ENCODE measurements at places on chromosomes 16 and 17. TPM values are rescaled to one million over a fixed set of nuclear protein-coding genes. Genes with fewer than 3 reads are reported as not detected.

NLGN2 gene
- total RNA-seq: 70.2 TPM

TNK1 gene
- total RNA-seq: 11.2 TPM

NOS2 gene
- total RNA-seq: 0.35 TPM

ACAP1 gene
- 15.5 TPM for total RNA-seq

VAT1L gene
- total RNA-seq: 33.8 TPM

CACNG4 gene
- 6.0 TPM for total RNA-seq

SMIM36 gene
- total RNA-seq: not detected

TBC1D3H gene
- total RNA-seq: not detected

KRTAP2-1 gene
- total RNA-seq: not detected

CNGB1 gene
- not detected for total RNA-seq

PLXDC1 gene
- 1.6 TPM for total RNA-seq

- H3K27me3 ChIP-seq: no peaks in the 10 kb centered on the region
- no peaks in the 10 kb centered on the region for H3K4me1 ChIP-seq
- no peak overlapping the region for H3K4me3 ChIP-seq
- DNase-seq: no peak
Measured at GRCh38 chr16:85291302-85292148, 179.3 kb upstream of the CIBAR2 start.

- no peak for DNase-seq
- H3K4me3 ChIP-seq: no peak overlapping the region
- H3K27ac ChIP-seq: no peak overlapping the region
Measured at GRCh38 chr17:62888148-62888547, 77.9 kb upstream of the TANC2 start.

DNA sequence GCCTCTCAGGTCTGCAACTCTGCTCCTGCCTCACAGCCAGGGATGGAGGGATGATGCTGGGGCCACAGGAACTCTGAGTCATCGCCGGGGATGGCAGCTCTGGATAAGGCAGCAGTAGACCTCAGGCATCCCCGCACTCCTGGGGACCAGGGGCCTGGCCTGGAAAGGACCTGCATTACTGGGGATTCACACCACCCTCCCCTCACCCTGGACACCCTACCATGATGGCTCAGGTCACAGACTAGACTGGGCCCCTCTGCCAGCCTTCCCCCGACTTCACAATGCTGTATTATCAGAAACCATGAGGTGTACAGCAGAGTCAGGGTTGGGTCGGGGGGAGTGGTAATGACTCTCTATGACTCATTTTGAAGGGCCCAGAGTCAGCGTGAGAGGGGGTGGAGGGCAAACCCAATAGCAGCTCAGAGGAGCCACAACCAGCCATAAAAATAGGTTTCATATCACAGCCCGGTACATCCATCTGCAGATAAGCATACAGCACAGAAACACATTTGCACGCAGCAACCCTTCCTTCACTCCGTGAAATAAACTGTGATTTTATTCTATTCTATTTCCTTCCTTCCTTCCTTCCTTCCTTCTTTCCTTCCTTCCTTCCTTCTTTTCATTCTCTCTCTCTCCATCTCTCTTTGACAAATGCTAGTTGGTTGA lies 28.8 kb downstream of the DYNLRB2 start:
- peaks cover 4% of the 10 kb centered on the region for H3K4me1 ChIP-seq
- H3K36me3 ChIP-seq: no peaks in the 10 kb centered on the region
- H3K27me3 ChIP-seq: no peaks in the 10 kb centered on the region
- no peak overlapping the region for H3K4me3 ChIP-seq
- H3K27ac ChIP-seq: no peak overlapping the region

DNA sequence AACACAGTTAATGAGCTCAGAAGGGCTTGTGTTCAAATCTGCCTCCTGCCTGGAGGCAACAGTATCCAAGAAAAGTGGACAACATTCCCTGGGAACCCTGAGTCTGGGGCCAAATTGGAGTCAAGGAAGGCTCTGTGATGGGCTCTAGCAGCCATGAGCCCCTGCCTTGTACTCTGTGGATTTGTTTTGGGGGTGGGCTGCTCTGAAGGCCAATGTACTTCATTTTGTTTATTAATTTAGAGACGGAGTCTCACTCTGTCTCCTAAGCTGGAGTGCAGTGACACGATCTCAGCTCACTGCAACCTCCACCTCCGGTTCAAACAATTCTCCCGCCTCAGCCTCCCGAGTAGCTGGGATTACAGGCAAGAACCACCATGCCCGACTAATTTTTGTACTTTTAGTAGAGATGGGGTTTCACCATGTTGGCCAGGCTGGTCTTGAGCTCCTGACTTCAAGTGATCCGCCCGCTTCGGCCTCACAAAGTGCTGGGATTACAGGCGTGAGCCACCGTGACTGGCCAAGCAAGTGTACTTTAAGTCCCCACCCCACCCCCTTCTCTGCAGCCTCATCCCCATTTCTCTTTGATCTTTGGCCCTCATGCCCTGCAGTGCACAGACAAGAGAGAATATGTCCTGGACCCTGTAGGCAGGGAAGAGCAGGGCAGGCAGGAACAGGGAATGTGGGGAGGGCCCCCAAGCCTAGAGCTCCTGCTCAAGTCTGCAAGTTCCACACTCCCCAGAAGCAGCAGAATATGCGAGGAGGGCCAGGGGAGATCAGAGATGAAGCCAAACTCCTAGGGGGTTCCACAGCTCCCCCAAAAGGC lies 2.7 kb upstream of the GIP start:
- no peaks in the 10 kb centered on the region for H3K27me3 ChIP-seq
- H3K27ac ChIP-seq: no peak overlapping the region

GRCh38 chr16:58119509-58119845 lies 9.7 kb downstream of the CFAP20 start:
- H3K36me3 ChIP-seq: peaks cover 17% of the 10 kb centered on the region
- H3K27me3 ChIP-seq: no peaks in the 10 kb centered on the region
- no peak overlapping the region for H3K27ac ChIP-seq
- no peak overlapping the region for H3K4me3 ChIP-seq
- DNase-seq: no peak

DNA sequence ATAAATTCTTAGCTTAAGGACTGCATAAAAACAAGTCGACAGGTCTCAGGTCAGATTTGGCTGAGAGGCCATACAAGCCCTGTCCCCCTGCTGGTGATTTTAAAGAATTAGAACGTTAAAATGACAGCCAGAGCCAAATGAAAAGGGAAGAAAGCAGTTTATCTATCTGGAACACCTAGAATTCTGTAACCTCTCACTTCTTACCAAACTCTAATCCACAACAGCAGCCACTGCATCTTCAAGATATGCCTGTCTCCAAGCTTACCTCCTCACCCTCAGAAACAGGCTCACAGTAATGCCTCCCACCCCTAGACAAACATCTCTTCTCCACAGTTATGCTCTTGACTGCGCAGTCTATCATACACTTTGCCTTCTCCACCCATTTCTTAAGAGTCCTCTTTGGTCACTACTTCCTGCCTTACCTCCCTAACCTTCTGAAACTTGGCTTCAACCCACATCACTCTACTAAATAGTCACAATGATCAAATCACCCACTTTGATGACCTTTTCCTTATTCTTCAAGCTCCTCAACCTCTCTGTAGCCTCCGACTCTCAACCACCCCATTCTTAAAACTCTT lies 14.2 kb downstream of the ANKFY1 start:
- no peak overlapping the region for H3K4me3 ChIP-seq
- no peak for DNase-seq
- H3K27ac ChIP-seq: no peak overlapping the region

DNA sequence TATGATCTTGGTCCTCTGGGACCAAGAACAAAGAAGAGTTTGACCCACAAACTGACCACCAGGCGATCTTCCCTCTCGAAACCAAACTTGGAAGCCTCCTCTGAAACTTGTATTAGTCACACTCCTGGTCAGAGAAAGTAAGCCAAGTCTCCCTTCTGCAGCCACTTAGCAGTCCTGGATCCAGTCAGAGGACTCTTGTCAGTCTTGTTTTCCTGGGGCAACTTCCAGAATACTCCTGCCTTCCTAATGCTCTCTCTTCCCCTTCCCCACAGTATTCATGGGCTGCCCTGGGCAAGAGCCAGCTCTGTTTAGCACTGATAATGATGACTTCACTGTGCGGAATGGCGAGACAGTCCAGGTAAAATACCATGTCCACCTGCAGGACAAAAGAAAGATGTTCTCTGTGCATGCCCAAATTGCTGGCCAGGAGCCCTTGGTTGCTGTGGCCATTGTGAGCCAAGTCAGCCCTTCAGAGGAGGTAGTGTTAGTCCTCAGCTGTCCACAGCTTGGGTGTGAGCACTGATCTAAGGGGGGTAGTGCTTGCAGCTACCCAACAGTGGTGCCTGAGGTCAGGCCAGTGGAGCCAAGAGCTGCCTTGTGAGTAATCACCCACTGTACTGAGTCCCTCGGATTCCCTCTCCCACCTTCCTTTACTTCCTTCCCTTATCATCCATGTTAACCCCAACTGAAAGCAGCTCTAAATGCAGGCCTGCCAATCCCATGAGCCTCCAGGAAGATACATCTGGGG lies 31.2 kb downstream of the CDH3 start:
- DNase-seq: no peak
- H3K36me3 ChIP-seq: peaks cover 63% of the 10 kb centered on the region
- H3K27ac ChIP-seq: no peak overlapping the region

DNA sequence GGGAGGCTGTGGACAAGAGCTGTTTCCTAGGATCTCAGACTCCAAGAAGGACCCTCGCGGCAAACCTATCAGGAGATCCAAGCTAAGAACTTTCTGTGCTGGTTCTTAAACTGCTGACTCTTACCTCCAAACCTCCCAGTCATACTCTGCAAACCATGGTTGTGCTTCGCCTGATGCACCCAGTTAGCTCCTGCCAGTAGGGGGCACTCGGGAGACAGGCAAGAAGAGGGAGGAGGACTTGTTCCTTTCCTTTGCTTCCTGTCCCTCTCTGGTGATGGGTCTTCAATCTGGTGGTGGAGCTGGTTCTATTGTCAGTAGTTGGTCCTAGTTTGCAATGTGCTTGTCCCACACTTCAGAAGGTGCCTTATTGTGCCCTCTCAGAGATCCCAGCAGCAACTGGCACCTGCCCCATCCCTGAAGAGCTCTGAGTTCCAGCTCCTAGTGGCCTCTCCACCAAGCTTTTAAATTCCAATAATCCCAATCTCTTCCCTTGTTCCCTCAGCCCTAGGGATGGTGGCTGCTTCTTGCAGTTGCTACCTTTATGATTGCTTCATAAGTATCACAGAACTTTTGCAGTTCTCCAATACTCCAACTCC lies 113.5 kb upstream of the RPL38 start:
- DNase-seq: peak; percentile 95
- H3K27me3 ChIP-seq: no peaks in the 10 kb centered on the region
- H3K4me1 ChIP-seq: no peaks in the 10 kb centered on the region
- H3K36me3 ChIP-seq: peaks cover 4% of the 10 kb centered on the region
- no peak overlapping the region for H3K27ac ChIP-seq

DNA sequence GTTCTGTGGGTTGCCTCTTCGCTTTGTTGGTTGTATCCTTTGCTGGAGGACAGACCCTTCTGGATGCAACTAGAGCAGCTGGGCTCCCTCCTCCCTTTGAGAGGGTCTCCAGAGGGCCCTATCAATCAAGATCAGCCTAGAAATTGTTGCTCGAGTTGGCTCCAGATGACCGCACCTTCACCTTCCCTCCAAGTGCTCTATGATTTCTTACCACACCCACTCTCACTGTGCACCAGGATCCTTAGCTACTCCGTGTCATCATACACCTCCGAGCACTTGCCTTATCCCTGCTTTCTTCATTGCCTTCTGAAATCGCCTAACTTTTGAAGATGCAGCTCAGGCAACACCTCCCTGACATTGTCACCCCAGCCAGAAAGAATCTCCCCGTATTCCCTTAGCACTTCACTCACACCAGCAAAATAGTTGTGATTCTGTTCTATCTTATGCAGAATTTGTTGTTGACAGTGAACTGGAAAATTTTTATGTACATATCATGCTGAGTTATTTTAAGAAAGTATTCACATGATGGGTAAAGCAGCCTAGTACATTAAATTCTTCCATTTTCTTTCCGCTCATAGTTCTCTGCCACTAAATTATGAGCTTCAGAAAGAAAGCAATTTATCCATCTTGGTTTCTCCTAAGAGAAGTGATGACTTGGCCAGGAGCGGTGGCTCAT lies 52.9 kb downstream of the ABAT start:
- no peaks in the 10 kb centered on the region for H3K27me3 ChIP-seq
- DNase-seq: no peak
- no peaks in the 10 kb centered on the region for H3K36me3 ChIP-seq
- no peak overlapping the region for H3K27ac ChIP-seq

DNA sequence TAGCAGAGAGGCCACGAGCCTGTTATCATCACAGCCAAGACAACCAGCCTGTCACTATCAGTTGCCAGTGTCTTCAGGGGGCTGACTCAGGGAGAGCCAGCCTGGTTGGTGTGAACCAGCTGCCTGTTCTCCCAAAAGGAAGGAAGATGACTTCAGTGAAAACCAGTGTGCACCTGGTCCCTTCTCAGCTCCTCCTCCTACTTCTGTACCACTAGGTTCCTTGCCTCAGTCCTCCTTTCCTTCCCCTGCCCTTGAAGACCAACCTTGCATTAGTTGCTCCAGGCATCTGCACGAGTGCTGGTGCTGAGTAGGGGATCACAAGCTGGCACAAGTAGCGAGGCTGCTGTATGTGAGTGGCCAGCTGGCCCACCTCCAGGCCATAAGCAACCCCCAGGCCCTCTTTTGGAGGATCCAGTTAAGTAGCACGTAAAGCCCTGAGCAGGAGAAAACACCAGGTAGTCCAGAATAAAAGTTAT lies 8.5 kb downstream of the TUBG1 start:
- no peak overlapping the region for H3K27ac ChIP-seq
- peaks cover 30% of the 10 kb centered on the region for H3K36me3 ChIP-seq
- no peaks in the 10 kb centered on the region for H3K4me1 ChIP-seq
- no peak overlapping the region for H3K4me3 ChIP-seq
- no peak for DNase-seq

GRCh38 chr16:73022534-73022933 lies 25.4 kb downstream of the ZFHX3 start:
- H3K4me3 ChIP-seq: no peak overlapping the region
- peaks cover 17% of the 10 kb centered on the region for H3K27me3 ChIP-seq
- DNase-seq: no peak
- no peak overlapping the region for H3K27ac ChIP-seq
- no peaks in the 10 kb centered on the region for H3K36me3 ChIP-seq

GRCh38 chr16:79388396-79388795 lies 212.1 kb downstream of the MAF start:
- DNase-seq: no peak
- H3K27ac ChIP-seq: no peak overlapping the region
- peaks cover 5% of the 10 kb centered on the region for H3K36me3 ChIP-seq
- no peaks in the 10 kb centered on the region for H3K27me3 ChIP-seq

GRCh38 chr16:88569614-88569984 lies 604 bp upstream of the ZC3H18 start:
- H3K4me1 ChIP-seq: peaks cover 5% of the 10 kb centered on the region
- H3K36me3 ChIP-seq: peaks cover 5% of the 10 kb centered on the region
- H3K27ac ChIP-seq: no peak overlapping the region
- DNase-seq: no peak
- H3K27me3 ChIP-seq: no peaks in the 10 kb centered on the region

Data from H9 (cell line).